Lower leg skin (tissue), 4 donors: ENCODE measurements at places on chromosomes 2 and 18. TPM values are rescaled to one million over a fixed set of nuclear protein-coding genes. Genes with fewer than 3 reads are reported as not detected.

Gene ZNF804A
- 0.10 TPM for total RNA-seq

Gene SH3RF3
- 1.9 TPM for total RNA-seq

Gene CXCR1
- not detected for total RNA-seq

Gene SERPINB2
- 111 TPM for total RNA-seq

Gene CD302
- 19.7 TPM for total RNA-seq

Gene EVA1A
- total RNA-seq = 6.6 TPM

Gene PARD3B
- total RNA-seq = 17.3 TPM

Gene UGT1A6
- total RNA-seq = 11.5 TPM

Gene LIMS2
- total RNA-seq = 15.0 TPM

Gene KLHL30
- 0.19 TPM for total RNA-seq

Gene NIFK
- total RNA-seq = 50.5 TPM

Gene DPYSL5
- not detected for total RNA-seq

Gene FNDC4
- total RNA-seq = 6.8 TPM

Gene UGT1A8
- total RNA-seq = not detected

Gene LYPD6
- total RNA-seq = 1.2 TPM

Gene XIRP2
- total RNA-seq = 0.06 TPM
